ENCODE measurements at places on chromosomes 11 and 22.

- DNase-seq, result no peak
Measured at GRCh38 chr22:17990942-17991341, 33.4 kb downstream of the MICAL3 start.

DNA sequence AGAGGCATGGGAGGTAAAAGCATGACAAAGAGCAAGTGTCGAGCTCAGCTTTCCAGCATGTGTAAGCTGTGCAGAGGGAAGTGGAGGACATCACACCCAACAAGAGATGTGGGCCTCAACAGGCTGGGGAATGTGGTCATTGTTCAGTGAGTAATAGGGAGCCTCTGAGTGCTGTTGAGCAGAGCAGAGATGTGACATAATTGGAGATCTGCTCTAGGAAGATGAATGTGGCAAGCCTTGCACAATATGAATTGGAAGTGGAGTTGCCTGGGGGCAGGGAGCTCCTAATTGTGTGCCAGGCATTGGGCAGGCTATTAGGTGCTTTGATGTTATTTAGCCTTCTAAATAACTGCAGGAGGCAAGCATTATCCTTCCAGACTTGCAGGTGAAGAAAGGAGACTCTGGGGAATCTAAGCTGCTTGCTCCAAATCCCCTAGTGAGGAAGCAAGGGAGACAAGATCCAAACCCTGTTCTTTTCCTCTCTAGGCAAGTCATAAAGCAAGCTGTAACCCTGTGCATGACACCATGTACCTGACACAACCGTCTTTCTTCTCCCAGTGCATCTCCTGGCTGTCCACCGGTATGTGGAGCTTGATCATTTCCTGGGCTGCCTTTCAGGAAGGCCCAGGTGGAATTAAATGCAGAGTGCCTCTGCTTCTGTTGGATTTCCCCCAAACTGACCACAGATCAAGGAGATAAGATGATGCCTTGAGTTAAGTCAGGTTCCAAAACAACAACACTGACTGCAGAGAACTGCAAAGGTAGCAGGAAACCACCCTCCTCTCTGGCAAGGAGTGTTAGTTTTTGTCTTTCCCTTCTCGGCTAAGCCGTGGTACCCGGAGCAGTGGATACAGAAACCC, 221.4 kb downstream of the TENM4 start:
- no peak for DNase-seq

DNA sequence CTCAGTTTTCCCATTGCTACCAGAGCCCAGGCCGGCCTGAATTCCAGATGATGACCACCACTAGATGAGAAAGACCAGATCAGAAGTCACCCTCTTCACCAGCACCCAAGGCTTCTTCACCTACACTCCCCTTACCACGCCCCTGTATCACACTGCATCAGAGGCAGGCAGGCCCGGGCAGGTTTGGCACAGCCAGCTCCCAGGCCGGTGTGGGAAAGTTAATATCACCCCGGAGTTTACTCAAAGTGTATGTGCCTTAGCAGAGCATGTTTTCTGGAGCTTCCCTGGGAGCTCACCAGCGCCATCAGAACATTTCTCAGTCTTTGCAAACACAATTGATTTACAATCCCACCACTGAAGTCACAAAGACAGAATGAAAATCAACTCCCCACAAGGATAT, 47.5 kb upstream of the POU2AF1 start:
- no peak for DNase-seq

- no peak for DNase-seq
Measured at GRCh38 chr11:6229911-6230310, 4.5 kb downstream of the FHIP1B start.

DNA sequence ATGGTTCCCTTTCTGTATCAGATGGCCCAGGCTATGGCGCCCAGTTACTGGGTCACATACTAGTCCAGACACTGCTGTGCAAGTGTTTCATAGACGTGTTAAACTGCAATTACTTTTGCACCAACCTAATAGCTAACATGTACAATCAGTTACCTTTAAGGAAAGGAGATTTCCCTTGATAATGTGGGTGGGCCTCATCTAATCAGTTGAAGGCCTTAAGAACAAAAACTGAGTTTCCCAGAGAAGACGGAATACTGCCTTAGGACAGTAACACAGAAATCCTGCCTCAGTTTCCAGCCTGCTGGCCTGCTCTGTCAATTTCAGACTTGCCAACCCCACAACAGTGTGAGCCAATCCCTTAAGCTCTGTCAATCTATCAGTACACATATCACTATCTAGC, 229.9 kb upstream of the SYN3 start:
- no peak for DNase-seq

GRCh38 chr11:88250566-88251242, 75.5 kb upstream of the RAB38 start:
- DNase-seq, result no peak

GRCh38 chr11:7536100-7536499, 22.3 kb downstream of the PPFIBP2 start:
- DNase-seq, result no peak

GRCh38 chr22:30004694-30005093, 75.6 kb upstream of the HORMAD2 start:
- DNase-seq, result no peak

GRCh38 chr11:69134957-69135356, 20.8 kb upstream of the SMIM38 start:
- DNase-seq, result no peak

- DNase-seq, result no peak
Measured at GRCh38 chr11:116731097-116731761, 41.6 kb downstream of the BUD13 start.

DNA sequence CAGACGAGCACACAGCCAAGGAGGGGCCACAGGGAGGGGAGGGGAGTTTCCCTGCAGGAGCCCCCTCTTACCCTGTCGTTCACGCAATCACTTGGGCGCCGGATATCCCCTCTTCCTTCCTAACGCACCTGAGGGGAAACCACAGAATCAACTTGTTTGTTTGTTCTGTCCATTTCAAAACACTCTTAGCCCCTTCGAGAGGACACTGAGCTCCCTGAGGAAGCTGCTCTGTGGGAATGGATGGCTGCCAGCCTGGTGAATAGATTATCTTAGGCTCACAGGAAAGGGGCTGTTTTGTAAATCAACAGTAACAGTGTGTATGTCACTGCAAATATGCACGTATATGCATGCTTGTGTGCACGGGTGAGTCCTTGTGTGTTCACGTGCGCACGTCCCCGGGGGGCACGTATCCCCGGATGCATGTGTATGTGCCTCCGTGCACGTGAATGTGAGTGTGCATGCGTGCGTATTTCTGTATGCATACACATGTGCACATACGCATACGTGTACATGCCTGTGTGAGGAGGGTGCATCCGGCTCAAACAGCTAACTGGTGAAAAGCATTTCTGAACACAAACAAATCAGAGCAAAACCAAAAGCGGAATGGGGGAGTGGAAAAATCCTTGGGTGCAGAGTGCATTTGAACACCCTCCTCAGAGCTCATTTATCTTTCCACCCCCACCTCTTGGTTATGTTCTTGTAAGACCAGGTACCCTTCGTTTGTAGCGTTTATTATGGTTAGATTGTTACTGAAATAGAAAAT, 7.2 kb downstream of the ARSA start:
- peak; percentile 75 for DNase-seq

- peak; percentile 73 for DNase-seq
Measured at GRCh38 chr11:67071420-67072284, 15.0 kb downstream of the RHOD start.

DNA sequence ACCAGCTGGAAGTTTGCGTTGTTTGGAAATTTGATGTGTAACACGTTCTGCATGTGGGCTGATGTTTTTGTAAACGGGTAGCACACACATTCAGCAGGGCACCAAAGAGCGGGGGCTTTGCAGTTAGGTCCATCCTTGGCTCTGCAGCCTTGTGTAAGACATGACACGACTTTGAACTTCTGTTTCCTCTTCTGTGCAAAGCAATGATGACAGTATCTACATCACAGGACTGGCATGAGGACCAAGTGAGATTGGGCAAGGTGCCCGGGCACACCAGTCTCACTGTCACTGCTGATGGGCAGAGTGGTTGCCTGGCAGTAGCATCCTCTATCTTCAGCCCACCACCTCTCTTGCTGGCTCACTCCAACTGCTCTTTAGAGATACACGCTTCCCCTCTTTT, 3.3 kb downstream of the TCN2 start:
- DNase-seq, result no peak

DNA sequence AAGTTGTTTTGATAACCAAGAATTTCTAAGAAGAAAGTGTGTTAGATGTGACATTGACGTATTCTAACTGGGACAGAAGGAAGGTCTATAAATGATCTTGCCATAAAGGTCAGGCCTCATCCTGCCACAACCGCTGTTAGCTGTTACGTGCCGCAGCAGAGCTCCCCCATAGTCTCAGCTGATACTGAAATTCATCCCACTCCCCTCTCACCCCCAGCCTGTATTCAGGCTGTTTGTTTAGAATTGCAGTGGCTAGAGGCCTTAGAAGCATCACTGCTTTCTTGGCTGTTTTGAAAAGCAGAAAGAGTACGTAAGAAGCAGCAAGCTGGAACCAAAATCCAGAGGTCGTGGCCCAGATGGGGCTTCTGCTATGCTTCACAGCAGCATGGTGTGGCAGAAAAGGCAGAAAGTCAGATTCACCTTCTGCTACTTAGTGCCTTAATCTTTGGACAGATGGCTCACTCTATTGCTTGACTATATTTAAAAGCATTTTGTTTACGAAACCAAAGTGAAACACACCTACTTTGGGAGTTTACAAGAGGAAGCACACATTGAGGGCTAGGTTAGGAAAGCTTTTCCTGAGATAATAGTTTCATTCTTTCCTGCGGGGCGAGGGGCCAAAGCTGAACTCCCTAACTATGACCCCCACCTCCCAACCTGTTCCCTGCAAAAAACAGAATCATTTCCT, 950 bp upstream of the LAYN start:
- no peak for DNase-seq

DNA sequence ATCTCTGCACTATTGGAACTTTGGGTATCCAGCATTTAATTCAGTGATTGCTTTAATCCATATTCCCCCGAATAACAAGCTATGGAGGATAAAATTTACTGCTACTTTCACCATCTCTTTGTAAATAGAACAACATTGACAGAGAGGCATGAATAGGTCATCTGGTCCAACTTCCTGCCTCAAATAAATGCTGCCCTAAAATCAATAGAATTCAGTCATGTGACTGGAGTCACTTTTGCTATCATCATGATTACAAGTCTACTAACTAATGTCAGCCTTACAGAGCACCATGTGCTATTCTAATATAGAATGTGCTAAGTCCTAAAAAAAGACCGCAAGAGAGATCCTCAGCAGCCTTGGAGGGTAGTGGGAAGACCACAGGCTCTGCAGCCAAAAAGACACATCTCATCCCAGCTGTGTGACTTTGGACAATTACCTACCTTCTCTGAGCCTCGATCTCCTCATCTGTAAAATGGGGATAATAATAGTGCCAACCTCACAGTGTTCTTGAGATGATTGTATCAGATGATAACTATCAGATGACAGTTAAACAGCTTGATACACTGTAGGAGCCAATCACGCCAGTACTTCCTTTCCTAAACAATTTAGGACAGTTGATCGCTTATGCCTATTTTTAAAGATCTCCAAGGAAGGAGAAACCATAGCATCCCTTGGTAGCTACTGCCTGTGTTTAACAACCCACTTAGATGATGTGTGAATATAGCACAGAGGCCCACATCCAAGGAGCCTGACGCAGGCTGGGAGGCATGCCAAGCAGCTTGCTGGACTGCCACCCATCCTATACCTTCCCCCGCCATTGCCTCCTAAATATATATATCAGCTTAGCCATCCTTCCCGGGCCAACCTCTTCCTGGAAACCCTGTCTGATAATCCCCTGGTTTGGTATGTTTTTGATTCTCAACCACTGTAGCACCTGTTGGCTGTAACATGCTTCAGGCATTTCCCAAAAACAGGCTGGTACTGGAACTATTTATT, 77.3 kb upstream of the PHF21A start:
- DNase-seq, result no peak

- DNase-seq, result peak; percentile 28
Measured at GRCh38 chr22:36277482-36278291, 24.8 kb downstream of the APOL1 start.

GRCh38 chr22:46479046-46479445, 58.4 kb downstream of the CELSR1 start:
- DNase-seq, result no peak

GRCh38 chr11:117658809-117659208, 138.2 kb downstream of the DSCAML1 start:
- DNase-seq, result no peak

GRCh38 chr11:15890031-15890713, 466.2 kb downstream of the SOX6 start:
- no peak for DNase-seq

DNA sequence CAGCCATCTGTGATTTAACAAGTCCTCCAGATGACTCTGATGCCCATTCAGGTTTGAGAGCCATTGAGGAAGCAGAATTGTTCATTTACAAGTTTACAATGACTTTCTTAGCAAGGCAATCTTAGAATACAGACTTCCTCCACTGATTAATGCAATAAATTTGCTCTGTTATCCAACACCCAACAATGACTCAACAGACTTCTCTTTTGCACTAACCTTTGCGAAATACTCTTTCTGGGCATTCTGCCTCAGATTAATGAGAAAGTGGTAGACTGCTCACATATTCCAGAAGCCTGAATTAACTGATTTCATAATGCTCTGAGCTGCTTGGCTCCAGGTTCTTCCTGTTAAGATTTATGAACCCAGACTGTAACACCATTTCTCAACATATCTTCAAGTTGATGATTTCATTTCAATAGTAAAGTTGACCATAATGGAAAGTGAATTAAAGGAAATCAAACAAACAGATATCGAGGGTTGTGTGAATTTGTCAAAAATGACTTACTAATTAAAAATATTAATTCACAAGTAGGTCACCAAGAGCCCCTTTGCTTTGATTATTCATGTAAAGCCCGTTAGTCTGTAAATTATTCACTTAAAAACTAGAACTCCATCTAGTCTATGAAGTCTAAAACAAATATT, 70.5 kb upstream of the BLID start:
- DNase-seq, result no peak

DNA sequence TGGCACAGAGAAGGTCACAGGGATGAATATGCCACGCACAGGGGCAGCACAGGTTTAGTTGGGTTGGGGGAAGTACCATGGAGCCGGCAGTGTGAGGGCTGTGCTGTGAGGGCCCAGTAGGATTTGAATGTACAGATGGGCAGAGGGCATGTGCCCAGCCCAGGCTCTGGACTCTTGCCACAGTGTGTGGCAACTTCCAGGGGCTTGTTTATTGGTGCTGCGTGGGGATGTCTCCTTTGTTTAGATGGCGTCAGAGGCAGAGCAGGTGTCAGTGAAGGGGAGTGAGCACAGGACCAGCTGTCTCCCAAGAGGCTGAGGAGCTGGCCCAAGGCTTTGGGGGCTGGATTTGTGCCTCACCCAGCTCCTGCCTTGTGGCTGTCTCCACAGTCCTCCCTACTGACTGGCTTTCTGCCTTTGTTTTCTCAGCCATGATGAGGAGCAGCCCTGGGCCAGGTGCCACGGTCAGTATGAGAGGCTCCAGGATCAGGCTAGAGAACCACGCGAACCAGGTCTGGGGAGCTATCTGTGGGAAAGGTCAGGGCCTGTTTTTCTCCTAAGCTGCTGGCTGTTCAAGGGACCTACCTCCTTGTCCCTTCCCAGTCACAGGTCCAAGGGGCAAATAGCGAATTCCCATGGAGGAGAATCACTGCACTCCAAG, 21.9 kb downstream of the SUN2 start:
- no peak for DNase-seq

GRCh38 chr22:44884968-44885805, 124.6 kb downstream of the PHF21B start:
- DNase-seq, result no peak

- peak; percentile 48 for DNase-seq
Measured at GRCh38 chr11:108497317-108498045, 703 bp downstream of the POGLUT3 start.
